Cardiac septum (tissue), 1 donor: ENCODE measurements at places on chromosomes 1 and 21. TPM values are rescaled to one million over a fixed set of nuclear protein-coding genes. Genes with fewer than 3 reads are reported as not detected.

DNA sequence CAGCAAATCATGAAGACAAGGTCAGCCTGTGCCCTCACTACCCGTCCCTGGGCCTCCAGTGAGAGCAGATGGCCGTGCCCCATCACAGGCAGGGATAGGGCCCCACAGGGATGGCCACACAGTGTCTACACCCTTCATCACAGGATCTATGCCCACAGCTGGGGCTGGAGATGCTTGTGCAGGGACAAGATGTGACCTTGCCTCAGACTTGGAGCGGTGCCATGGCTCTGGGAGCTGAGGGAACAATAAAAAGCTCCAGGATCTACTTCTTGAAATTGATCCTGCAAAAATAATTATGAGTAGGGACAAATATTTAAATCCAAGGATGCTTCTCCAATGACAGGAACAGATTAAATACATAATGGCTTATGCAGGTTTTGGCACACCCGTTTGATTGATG is 25.4 kb upstream of the TCEA3 start:
- no peak for DNase-seq

The PBXIP1 gene
- 49.1 TPM for total RNA-seq

The RHBDL2 gene
- total RNA-seq: not detected

The MTMR11 gene
- 6.1 TPM for total RNA-seq

The DIO1 gene
- not detected for total RNA-seq

DNA sequence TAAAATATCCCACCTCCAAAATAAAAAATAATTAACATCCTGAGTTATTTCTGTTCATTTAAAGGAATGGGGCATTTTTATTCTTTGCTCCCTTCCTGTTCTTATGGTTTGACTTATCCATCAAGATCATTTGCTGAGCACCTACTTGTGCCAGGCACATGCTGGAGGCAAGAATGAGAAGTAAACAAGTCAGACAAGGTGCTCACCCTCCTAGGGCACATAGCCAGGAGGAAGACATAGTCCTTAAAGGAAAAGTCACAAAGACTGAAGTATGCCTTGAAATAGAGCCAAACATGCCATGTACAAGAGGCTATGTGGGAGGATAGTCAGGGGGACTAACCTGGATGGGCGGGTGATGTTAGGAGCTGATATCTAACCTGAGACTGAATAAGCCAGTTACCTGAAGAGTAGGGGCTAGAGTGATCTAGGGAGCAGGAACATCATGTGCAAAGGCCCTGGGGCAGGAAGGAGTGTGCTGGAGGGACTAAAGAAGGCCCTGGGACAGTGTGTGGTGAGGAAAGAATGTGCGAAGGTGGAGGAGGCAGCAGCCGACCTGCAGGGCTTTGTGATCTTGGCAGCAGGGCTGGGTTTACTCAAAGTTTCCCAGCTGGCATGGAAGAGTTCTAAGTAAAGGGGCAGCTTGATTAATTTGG is 233.5 kb downstream of the MATN1 start:
- DNase-seq: peak; percentile 7

DNA sequence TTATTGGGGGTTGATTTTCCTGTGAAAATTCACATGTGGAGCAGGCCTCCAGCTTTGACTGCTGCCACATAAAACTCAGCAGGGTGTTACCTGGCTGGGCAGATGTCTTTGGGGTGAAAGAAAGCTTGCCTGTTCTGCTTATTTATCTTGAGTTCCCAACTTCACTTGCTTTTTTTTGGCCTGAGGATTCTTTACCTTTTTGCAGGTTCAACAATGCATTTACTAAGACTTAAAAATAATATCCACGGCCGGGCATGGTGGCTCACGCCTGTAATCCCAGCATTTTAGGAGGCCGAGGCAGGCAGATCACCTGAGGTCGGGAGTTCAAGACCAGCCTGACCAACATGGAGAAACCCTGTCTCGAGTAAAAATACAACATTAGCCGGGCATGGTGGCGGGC is 509.1 kb downstream of the KIF26B start:
- DNase-seq: peak; percentile 12

The ZBTB37 gene
- 14.3 TPM for total RNA-seq

The C1orf56 gene
- total RNA-seq: 8.9 TPM

DNA sequence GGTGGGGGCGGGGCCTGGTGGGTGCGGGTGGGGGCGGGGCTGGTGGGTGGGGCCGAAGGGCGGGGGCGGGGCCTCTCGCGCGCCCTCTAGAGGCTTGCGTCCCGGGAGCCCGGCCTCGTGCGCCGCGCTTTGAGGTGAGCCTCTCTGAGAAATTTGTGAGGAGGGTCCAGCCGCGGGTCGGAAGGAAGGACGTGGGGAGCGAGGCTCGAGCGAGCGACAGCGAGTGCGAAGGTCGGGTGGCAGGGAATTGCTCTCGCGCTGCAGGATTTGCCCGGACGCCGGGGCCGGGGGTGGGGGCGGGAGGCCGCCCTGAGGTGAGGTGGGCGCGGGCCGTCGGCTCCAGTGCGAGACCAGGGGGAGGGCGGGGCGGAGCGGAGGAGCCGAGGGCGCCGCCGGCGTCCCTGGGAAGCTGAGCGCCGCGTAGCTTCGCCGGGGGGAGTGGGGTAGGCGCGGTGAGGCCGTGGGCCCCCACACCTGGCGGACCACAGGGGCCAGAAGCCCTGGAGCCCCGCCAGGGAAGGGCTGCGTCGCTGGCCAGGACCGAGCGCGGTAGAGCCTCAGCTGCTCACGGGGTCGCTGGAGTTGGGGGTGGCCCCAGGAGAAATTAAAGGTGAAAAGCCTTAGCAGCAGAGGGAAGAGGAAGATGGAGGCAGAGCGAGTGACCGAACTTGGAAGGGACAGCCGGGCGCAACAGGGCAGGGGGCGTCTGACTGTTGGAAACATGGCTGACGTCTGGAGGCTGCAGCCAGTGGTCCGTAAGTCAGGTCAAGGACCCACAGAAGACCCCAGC is 754 bp upstream of the LSS start:
- no peak for DNase-seq

The MINDY1 gene
- 49.1 TPM for total RNA-seq

The SPRR2D gene
- total RNA-seq: not detected

DNA sequence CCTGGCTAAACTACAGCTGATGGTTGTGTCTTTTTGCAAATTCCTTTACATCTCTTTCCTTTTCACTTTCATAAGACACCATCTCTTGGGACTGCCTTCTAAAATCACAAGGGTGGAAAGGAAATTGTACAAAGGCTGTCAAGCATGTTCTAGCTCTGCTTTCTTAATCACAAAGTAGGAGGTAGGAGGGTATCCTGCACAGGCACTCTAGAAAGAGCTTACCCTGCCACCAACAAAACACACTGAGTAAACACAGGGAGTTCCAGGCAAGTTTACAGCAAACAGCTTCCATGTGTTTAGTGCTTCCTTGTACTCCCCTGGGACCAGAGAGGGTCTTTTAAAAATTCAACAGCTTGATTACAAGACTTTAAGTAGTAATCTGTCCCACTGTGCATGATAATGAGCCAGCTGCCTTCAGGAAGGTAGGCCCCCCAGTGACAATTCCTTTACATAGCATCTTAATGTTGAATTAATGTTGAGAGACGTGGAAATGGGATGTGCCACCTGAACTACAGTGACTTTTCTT is 2.4 kb downstream of the PLPP3 start:
- no peak for DNase-seq

- DNase-seq: no peak
Measured at GRCh38 chr1:6918925-6919511, 133.8 kb downstream of the CAMTA1 start.

The ZBTB8B gene
- total RNA-seq: not detected

The ENSA gene
- 141 TPM for total RNA-seq

- DNase-seq: no peak
Measured at GRCh38 chr21:38887749-38888148, 82.0 kb downstream of the ETS2 start.

DNA sequence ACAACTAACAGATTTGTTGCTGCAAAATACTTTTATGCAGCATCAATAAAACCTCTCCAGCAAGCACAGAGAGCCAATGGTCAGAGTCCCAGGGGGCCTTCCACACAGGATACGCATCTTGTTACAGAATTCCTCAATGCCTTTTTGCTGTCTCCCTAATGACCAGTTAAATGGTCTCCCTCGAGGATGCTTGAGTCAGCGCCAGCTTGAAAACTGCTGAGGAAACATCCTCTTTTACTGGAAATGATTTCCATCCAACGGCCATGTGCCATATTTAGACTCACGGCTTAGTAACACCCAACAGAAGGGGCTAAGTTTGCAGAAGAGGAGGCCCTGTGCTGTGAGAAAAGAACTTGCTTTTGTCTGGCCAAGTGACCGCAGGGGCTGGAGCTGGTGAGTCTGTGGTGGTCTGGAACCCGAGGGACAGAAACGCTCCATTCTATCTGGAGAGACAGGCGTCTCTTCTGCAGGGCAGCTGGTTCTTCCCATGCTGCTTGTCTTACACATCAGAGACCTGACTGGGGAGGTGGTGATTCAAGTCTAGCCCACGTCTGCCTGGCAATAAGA is 496.4 kb downstream of the SETD4 start:
- peak; percentile 76 for DNase-seq

- DNase-seq: no peak
Measured at GRCh38 chr1:236316437-236316836, 34.7 kb upstream of the ERO1B start.

The CALML6 gene
- total RNA-seq: 0.16 TPM

GRCh38 chr1:43545695-43546387 is 15.2 kb downstream of the PTPRF start:
- no peak for DNase-seq

The CR2 gene
- total RNA-seq: not detected

The TNFRSF9 gene
- 0.22 TPM for total RNA-seq

The ITLN2 gene
- not detected for total RNA-seq

GRCh38 chr1:28644494-28644893 is 1.6 kb upstream of the TAF12 start:
- DNase-seq: no peak

GRCh38 chr1:246815693-246816270 is 91.6 kb downstream of the SCCPDH start:
- no peak for DNase-seq

DNA sequence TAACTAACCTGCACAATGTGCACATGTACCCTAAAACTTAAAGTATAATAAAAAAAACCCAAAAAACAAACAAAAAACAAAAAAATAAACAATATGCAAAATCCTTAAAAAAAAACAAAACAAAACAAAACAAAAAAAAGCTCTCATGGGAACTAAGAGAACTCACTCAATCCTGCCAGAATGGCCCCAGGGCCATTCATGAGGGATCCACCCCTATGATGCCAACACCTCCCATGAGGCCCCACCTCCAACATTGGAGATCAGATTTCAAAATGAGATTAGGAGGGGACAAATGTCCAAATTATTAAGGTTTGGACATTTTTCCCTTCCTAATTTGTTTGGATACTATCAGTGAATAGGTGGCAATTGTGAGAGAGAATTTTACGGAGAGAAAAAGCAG is 10.2 kb downstream of the CYP4B1 start:
- DNase-seq: no peak

DNA sequence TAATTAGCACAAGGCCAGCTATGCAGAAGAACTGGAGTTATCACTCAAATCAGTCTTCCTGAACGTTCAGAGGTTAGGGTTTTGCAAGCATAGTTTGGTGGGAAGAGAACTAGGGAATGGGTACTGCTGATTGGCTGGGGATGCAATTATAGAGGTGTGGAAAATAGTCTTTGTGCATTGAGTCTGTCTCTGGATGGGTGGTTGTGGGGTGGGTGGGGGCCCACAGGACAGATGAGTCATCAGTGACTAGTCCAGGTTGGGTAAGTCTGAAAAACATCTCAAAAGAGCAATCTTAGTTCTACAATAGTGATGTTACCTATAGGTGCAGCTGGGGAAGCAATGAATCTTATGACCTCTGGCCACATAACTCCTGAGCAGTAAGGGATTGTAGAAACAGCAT is 89.7 kb upstream of the HMCN1 start:
- no peak for DNase-seq

The FAM78B gene
- total RNA-seq: 2.7 TPM
